ENCODE measurements at places on chromosomes 4 and X.
A peak's percentile ranks its signal among the peaks of the same experiment; 100 is the strongest.

GRCh38 chrX:153941336-153942252 lies 2.8 kb downstream of the RENBP start:
- no peak for DNase-seq

GRCh38 chrX:41737065-41737464 lies 13.1 kb downstream of the GPR82 start:
- no peak for DNase-seq

GRCh38 chr4:139564502-139564901 lies 8.5 kb upstream of the SETD7 start:
- no peak for DNase-seq

- DNase-seq = no peak
Measured at GRCh38 chr4:156643826-156644225, 327.8 kb downstream of the PDGFC start.

DNA sequence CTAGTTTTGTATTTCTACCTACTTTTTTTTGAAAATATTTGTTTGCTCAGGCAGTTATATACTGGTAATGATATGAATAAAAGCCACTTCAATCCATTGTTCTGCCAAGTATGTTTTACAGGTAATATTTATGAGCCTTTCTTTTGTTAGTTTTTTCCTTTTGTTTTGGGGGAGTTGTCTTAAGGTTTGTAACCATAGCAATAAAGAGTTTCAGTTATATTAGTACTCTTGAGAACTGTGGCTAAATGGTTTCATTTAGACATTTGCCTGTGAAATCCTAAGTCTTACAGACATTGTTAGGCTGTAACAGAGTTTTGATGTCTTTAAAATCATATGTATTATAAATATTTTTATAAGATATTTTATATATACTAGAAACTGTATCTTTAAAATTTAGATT lies 150.1 kb downstream of the DIPK2B start:
- DNase-seq = no peak

DNA sequence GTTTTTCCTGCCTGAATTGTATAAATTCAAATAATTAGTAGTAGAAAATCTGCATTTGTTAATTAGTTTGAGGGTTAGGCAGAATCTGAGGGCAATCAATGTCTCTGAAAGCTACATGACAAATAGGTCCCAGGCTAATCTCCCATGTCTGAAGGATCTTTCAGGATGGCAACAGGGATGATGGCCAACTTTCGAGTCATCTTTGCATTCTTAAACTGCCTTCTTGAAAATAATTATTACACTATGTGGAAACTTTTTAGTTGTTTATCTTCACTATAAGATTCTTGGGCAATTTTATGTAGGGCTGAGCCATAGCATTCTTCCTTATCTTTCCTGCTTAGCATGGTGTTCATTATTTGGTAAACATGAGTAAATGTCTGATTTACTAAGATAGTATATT lies 490.3 kb upstream of the EPHA5 start:
- DNase-seq = no peak

GRCh38 chr4:69832326-69833030 lies 27.5 kb downstream of the SULT1E1 start:
- DNase-seq = no peak

- DNase-seq = no peak
Measured at GRCh38 chr4:64911846-64912245, 502.6 kb upstream of the TECRL start.

GRCh38 chr4:11608992-11609391 lies 180.3 kb upstream of the HS3ST1 start:
- no peak for DNase-seq

GRCh38 chr4:1833307-1834046 lies 22.5 kb downstream of the LETM1 start:
- no peak for DNase-seq

GRCh38 chr4:176340871-176341685 lies 21.3 kb downstream of the SPCS3 start:
- DNase-seq = peak; percentile 39

- no peak for DNase-seq
Measured at GRCh38 chr4:10781805-10782204, 97.2 kb upstream of the CLNK start.

DNA sequence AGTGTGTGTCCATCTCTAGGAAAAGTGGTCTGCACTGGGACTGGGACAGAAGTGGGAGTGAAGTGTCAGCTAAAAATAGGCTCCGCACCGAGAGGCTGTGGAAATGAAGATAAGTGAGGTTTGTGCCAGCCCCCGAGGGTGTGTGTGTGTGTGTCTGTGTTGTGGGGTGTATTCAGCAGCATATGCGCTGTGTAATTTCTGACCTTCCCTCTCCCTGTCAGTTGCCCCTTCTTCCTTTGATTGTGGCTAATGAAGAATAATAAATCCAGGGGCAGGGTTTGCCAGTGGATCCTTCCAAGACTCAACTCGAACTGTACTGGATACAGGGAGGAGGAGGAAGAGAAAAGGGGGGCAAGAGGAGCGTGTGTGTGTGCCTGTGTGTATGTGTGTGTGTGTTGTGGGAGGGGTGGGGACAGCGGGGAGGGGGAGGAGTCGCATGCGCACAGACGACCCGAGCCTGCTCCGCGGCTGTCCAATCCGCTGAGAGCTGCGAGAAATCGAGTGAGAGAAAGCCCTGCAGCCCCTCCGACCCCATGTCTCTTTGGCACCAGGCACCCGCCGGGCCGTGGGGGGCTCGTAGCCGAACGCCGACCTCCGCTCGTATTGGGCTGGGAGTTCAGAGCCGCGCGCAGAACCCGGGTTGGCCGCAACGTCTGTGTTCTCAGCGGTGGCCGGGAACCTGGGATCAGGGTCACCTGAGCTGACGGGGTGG lies 916 bp upstream of the POU4F2 start:
- DNase-seq = no peak

DNA sequence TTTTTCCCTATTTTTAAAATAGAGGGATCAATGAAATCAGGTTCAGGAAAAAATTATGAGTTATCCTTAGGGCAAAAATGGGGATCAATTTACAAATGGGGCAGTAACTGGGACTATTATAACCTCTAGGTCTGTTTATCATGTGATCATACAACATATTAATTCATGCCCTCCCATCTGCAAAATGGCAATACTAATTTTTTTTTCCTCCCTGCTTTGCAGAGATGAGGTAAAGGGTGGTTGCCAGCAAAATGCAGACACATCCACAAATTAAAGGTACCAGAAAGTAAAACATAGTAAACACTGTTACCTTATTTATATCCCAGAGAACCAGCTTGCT lies 467 bp downstream of the HSD17B11 start:
- DNase-seq = peak; percentile 5

DNA sequence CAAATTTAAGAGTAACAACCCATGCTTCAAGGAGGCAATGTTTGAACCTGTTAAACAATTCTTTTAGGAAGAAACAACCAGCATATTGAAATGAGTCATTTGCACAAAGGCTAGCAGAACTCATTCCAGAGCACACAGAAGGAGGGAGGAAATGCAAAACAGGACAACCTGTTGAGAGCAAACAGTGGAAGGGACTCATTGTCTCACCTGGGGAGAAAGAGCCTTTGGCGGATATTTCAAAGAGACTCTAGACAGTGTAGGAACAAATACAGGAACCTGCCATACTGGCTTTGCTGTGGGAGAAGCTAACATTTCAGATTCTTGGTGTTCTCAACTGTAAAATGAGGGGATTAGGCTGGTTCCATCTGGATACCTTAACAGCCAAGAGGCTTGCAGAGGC lies 14.8 kb upstream of the RASGEF1B start:
- DNase-seq = no peak

GRCh38 chr4:173509036-173510001 lies 20.7 kb downstream of the HAND2 start:
- no peak for DNase-seq

- DNase-seq = no peak
Measured at GRCh38 chrX:143781103-143781502, 60.6 kb upstream of the SPANXN2 start.

- no peak for DNase-seq
Measured at GRCh38 chr4:144948421-144948820, 149.6 kb downstream of the ANAPC10 start.

- DNase-seq = no peak
Measured at GRCh38 chr4:5805270-5805669, 87.6 kb downstream of the CRMP1 start.

- no peak for DNase-seq
Measured at GRCh38 chrX:140701480-140701879, 8.1 kb upstream of the LINC00632 start.

DNA sequence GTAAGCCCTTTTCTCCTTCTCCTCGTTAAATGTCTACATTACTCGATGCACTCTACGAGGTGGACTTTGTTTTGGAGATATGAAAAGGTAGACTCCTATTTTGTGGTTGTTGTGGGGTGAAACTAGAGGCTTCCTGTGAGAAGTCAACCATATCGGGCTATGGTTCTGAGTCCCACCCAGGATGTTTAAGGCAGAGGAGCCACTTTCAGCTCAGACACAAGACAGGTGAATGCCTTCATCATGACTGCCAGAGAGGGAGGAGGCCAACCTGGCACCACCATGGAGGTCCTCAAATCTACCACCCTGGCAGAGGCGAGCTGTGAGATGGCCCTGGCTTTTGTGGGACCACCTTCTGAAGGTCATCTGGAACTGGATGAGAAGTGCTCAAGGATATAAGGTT lies 154.4 kb upstream of the KLF3 start:
- DNase-seq = no peak

GRCh38 chr4:140691369-140691768 lies 64.8 kb downstream of the TBC1D9 start:
- no peak for DNase-seq

DNA sequence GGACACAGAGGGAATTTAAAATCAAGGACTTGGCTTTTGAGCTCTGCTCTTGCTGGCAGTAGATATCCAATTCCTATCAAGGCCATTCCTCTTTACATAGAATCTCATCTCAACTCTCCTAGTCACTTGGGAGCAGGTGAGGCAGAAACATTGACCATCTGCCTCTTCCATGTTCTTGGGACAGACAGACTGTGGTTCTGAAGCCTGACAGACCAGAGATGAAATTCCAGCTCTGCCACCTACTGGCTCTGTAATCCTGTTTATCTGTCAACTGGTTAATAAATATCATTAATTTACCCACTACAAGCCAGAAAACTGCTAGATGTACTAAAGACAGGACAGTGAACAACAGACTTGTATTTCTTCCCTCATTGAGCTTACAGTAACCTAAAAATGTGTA lies 300.8 kb downstream of the ADGRL3 start:
- DNase-seq = no peak

DNA sequence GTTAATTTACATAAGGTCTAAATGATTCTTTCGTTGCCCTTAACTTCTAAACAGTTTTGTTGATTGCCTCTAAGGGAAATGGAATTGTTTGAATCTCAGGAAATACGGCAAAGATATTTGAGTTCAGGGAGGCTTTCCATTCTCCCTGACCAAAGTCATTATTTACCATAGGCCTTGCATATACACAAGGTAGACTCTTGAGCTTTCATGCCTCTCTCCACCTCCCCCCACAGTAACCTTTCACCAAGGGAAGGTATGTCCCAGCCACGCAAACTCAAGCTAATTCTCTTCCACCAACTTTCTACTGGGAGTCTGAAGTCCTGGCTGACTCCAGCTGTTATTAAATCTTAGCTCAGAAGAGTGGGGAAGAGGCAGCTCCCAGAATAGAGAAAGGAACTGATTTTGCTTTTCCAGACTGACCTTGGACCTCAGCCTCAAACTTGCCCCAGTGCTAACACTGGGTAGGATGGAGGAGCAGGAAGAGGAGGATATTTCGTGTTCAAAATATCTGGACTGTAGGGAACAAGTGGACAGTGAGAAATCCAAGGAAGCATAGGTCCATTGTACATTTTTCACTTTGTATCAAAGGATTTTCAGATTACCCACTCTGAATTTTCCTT lies 1.4 kb downstream of the IGSF1 start:
- no peak for DNase-seq

DNA sequence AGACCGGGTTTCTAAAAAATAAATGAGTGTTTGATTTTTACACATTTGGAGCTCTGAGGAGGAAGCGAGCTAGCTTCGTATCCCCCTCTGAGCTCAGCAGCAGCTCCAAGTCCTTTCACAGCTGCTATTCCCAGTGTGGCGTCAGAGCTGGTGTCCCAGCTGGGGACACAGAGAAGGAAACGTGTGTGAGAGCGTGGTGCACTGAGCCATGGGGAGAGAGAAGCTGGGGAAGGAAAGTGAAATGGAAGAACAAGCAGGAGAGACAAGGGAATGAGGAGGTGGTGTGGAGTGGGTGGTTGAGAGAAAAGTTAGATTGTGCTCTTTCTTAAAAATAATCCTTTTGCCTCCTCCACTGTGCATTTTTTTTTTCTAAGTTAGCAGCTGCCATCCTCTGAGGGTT lies 79.5 kb upstream of the SLC4A4 start:
- peak; percentile 82 for DNase-seq

- no peak for DNase-seq
Measured at GRCh38 chr4:88196523-88197185, 38.2 kb upstream of the ABCG2 start.

GRCh38 chr4:168384437-168385141 lies 66.0 kb upstream of the DDX60 start:
- no peak for DNase-seq

GRCh38 chrX:2552621-2553201 lies 51.9 kb upstream of the DHRSX start:
- DNase-seq = no peak

GRCh38 chrX:71198066-71198465 lies 25.0 kb upstream of the GJB1 start:
- DNase-seq = peak; percentile 18

DNA sequence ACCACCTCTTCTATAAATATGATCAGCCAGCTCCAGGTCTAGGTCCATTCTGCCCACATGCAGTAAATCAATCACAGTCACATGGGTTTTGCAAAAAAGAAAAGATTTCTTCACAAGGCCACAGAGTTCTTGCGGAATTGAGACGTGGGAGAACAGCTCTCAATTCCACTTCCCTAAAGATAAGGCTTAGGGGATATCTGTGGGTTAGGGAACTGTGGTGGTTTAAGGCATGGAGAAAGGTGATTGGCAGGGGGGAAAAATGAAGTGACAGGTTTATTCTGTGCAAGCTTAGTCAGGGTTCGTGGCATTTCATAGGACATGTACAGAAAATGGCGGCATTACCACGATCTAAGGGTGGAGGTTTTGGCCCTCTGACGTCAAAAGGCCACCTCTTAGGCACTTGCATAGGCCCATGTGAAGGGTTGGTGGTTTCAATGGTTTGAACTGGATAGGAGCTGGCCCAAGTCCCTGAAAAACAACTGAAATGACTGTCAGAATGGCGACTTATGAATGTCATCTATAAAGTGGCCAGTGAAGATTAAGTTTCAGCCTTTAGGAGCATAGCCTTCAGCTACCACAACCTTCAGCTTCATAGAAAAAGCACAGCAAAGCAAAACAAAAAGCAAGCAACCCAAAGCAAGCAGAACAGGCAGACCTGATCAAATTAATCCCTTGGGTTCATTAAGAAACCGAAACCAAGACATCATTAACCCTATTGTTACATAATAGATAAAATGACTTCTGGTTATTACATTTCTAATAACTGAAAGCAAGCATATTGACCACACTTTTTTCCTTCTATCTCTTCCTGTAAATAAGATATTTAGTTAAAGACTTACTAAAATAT lies 289.8 kb upstream of the SFRP2 start:
- DNase-seq = no peak

- no peak for DNase-seq
Measured at GRCh38 chrX:39163581-39164126, 362.4 kb downstream of the MID1IP1 start.

- DNase-seq = no peak
Measured at GRCh38 chr4:43481526-43481925, 589.0 kb downstream of the GRXCR1 start.

GRCh38 chr4:21710179-21710835 lies 238.3 kb downstream of the KCNIP4 start:
- no peak for DNase-seq

Data from putamen (tissue), 1 donor.